Mesothelial cell of epicardium (in vitro differentiated cells): ENCODE measurements at places on chromosomes 11 and 22. TPM values are rescaled to one million over a fixed set of nuclear protein-coding genes. Genes with fewer than 3 reads are reported as not detected.

GRCh38 chr22:19631899-19632667 is 82.2 kb upstream of the SEPTIN5 start:
- no peak overlapping the region for H3K27ac ChIP-seq
- DNase-seq: no peak
- H3K27me3 ChIP-seq: peaks cover 19% of the 10 kb centered on the region
- no peaks in the 10 kb centered on the region for H3K4me1 ChIP-seq

GRCh38 chr22:17945888-17946648 is 78.3 kb downstream of the MICAL3 start:
- no peaks in the 10 kb centered on the region for H3K36me3 ChIP-seq
- DNase-seq: no peak
- H3K27ac ChIP-seq: peak overlapping the region; percentile 30
- peaks cover 68% of the 10 kb centered on the region for H3K4me1 ChIP-seq

- H3K4me3 ChIP-seq: no peak overlapping the region
- peaks cover 9% of the 10 kb centered on the region for H3K4me1 ChIP-seq
- DNase-seq: no peak
- H3K27ac ChIP-seq: no peak overlapping the region
Observed at GRCh38 chr11:49302360-49302759, 94.0 kb upstream of the FOLH1 start.

- H3K27me3 ChIP-seq: peaks cover 53% of the 10 kb centered on the region
- no peak overlapping the region for H3K4me3 ChIP-seq
- H3K27ac ChIP-seq: no peak overlapping the region
- no peaks in the 10 kb centered on the region for H3K4me1 ChIP-seq
- DNase-seq: no peak
Observed at GRCh38 chr11:133829566-133829965, 15.7 kb downstream of the SPATA19 start.

GRCh38 chr22:43562843-43563242 is 151.0 kb downstream of the MPPED1 start:
- DNase-seq: no peak
- peaks cover 8% of the 10 kb centered on the region for H3K27me3 ChIP-seq
- no peak overlapping the region for H3K4me3 ChIP-seq
- H3K4me1 ChIP-seq: no peaks in the 10 kb centered on the region

DNA sequence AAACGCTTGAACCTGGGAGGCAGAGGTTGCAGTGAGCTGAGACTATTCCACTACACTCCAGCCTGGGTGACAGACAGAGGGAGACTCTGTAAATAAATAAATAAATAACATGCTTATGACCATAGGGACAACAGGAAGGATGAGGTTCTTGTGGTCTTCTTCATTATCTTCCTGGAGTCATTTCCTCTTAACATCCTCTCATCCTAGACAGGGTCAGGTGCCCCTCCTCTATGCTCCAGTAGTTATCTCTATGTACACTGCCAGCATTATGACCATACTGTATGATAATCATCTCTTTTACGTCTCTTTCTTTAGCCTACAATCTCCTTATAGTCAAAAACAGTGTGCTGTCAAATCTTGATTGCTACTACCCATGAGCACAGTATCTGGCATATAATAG is 17.7 kb downstream of the RAB30 start:
- H3K36me3 ChIP-seq: no peaks in the 10 kb centered on the region
- no peak overlapping the region for H3K4me3 ChIP-seq
- no peak overlapping the region for H3K27ac ChIP-seq
- H3K27me3 ChIP-seq: no peaks in the 10 kb centered on the region

- peak overlapping the region; percentile 78 for H3K27ac ChIP-seq
- peak overlapping the region; percentile 87 for H3K4me3 ChIP-seq
- H3K36me3 ChIP-seq: peaks cover 8% of the 10 kb centered on the region
- no peak for DNase-seq
Observed at GRCh38 chr11:33773404-33773986, 825 bp downstream of the FBXO3 start.

DNA sequence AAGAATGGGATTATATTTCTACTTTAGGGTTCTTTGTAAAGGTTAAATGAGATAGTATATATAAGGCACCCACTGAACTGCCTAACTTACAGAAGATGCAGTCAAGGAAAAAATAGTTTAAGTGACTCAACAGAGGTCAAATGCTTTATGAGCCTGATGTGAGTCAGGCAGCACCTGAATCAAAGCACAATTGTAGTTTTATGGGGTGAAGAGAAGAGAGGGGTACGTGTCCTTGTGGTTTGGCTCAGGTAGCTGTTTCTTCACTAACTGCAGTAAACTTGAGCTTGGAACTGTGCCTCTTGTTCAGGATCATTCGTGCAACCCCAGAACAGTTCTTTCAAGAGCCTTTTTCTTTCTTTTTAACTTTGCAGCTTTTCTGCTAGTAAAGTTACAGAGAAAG is 125.2 kb upstream of the SPON1 start:
- no peak for DNase-seq
- peaks cover 5% of the 10 kb centered on the region for H3K27me3 ChIP-seq
- H3K36me3 ChIP-seq: no peaks in the 10 kb centered on the region
- H3K4me1 ChIP-seq: no peaks in the 10 kb centered on the region
- H3K27ac ChIP-seq: no peak overlapping the region
- no peak overlapping the region for H3K4me3 ChIP-seq

GRCh38 chr22:38042488-38042790 is 14.8 kb upstream of the PICK1 start:
- no peak overlapping the region for H3K27ac ChIP-seq
- H3K4me1 ChIP-seq: no peaks in the 10 kb centered on the region
- DNase-seq: no peak
- H3K27me3 ChIP-seq: peaks cover 2% of the 10 kb centered on the region
- no peak overlapping the region for H3K4me3 ChIP-seq

GRCh38 chr11:68064926-68065325 is 26.1 kb downstream of the TCIRG1 start:
- peaks cover 55% of the 10 kb centered on the region for H3K36me3 ChIP-seq
- H3K4me3 ChIP-seq: no peak overlapping the region
- no peaks in the 10 kb centered on the region for H3K27me3 ChIP-seq

- H3K27ac ChIP-seq: no peak overlapping the region
- H3K27me3 ChIP-seq: no peaks in the 10 kb centered on the region
- no peak overlapping the region for H3K4me3 ChIP-seq
Observed at GRCh38 chr11:16989554-16989953, 24.7 kb downstream of the PLEKHA7 start.

- H3K4me3 ChIP-seq: peak overlapping the region; percentile 66
- no peak overlapping the region for H3K27ac ChIP-seq
- H3K4me1 ChIP-seq: peaks cover 13% of the 10 kb centered on the region
- peak; percentile 80 for DNase-seq
Observed at GRCh38 chr11:8262552-8263108, 1.0 kb downstream of the LMO1 start.

DNA sequence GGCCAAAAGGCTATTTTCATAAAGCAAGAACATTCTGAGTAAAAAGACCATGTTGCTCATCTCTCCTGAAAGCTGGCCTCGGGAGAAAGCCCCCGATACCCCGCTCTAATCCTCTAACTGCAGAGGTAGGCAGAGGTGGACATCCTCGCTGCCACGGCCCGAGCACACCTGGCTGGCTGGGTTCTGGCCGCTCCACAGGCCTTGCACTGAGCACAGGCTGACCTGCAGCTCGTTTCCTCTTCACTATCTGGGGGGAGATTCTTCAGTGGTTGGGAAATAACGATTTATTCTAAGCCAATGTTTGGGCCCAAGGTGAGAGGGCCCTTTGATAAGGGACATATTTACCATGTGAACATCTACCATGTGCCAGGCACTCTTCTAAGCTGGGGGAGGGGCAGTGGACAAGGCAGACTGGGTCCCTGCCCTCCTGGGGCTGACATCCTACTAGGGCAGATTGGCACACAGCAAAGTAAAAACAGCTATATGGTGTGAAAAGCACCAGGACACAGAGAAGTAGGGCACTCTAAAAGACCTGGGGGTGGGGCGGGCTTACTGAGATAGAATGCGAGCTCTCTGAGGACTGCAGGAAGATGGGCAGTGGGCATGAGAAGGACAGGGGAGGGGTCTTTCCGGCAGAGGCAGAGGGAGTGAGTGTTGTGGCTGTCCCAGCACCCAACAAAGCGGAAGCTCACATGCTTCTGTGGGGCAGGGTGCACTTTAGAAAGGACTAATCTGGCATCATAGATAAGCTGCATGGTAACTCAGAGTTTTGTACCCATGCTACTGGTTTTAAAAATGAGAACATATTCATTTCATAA is 65.5 kb upstream of the ARFGAP3 start:
- H3K27ac ChIP-seq: no peak overlapping the region
- H3K36me3 ChIP-seq: no peaks in the 10 kb centered on the region
- no peak overlapping the region for H3K4me3 ChIP-seq

- H3K27me3 ChIP-seq: no peaks in the 10 kb centered on the region
- H3K36me3 ChIP-seq: peaks cover 8% of the 10 kb centered on the region
- H3K27ac ChIP-seq: peak overlapping the region; percentile 2
- peaks cover 23% of the 10 kb centered on the region for H3K4me1 ChIP-seq
- DNase-seq: no peak
Observed at GRCh38 chr22:42173183-42173926, 42.7 kb upstream of the CYP2D6 start.

GRCh38 chr22:37231406-37232139 is 12.5 kb downstream of the RAC2 start:
- no peak overlapping the region for H3K27ac ChIP-seq
- H3K4me3 ChIP-seq: no peak overlapping the region
- no peaks in the 10 kb centered on the region for H3K36me3 ChIP-seq
- peaks cover 15% of the 10 kb centered on the region for H3K4me1 ChIP-seq
- DNase-seq: no peak

- H3K36me3 ChIP-seq: peaks cover 12% of the 10 kb centered on the region
- H3K27me3 ChIP-seq: no peaks in the 10 kb centered on the region
- H3K27ac ChIP-seq: peak overlapping the region; percentile 33
Observed at GRCh38 chr11:86035164-86035563, 33.7 kb downstream of the PICALM start.

GRCh38 chr11:111526501-111526900 is 11.9 kb downstream of the HOATZ start:
- peaks cover 13% of the 10 kb centered on the region for H3K4me1 ChIP-seq
- H3K36me3 ChIP-seq: no peaks in the 10 kb centered on the region

DNA sequence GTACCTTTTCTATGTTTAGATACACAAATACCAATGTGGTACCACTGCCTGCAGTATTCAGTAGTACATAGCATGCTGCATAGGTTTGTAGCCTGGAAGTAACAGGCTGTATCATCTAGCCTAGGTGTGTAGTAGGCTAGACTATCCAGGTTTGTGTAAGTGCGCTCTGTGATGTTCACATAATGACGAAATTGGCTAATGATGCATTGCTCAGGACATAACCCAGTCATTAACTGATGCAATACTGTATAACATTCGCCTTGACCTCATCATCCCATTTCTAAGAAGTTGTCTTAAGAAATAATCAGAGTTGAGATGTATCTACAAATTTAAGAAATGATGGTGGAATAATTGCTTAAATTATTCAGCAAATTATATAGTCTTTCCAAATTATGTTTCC is 116.0 kb upstream of the TIMP3 start:
- peaks cover 2% of the 10 kb centered on the region for H3K4me1 ChIP-seq
- no peak overlapping the region for H3K4me3 ChIP-seq
- no peak overlapping the region for H3K27ac ChIP-seq
- H3K36me3 ChIP-seq: no peaks in the 10 kb centered on the region

DNA sequence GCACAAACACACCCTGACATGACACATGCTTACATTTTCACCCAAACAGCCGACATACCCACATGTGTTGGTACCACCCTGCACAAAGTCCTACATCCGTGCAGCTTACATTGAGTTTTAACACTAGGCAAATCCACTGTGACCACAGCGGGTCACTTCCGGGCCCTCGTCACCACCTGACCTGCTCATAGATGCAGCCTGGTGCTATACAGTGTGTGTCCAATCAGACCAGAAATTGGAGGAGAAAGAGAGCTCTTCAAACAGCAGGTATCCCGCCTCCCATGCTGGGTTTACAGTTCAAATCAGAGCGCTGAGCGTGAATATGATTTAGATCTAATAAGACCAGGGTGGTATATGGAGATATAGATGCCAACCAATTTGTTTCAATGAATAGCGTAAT is 35.4 kb downstream of the PHF21B start:
- H3K4me1 ChIP-seq: peaks cover 2% of the 10 kb centered on the region
- no peak for DNase-seq

GRCh38 chr11:87015645-87016044 is 22.1 kb upstream of the TMEM135 start:
- no peaks in the 10 kb centered on the region for H3K27me3 ChIP-seq
- H3K4me1 ChIP-seq: peaks cover 11% of the 10 kb centered on the region
- DNase-seq: no peak
- H3K27ac ChIP-seq: no peak overlapping the region

DNA sequence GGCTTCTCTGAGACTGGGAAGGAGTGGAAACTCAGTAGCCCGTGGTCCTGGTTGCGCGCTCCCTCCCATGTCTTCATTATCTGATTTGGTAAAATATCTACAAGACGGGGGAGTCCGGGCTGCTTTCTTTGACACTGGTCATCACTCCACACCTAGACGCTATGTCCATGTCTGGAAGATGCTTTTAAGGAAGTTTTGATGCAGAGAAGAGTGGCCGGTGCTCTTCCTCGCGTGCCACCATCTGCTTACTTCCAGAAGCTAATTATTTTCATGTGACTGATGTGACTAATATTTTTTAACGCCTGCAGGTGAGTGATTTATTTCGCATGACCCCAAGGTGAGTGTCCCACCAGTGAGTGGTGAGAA is 339 bp upstream of the TRIM21 start:
- DNase-seq: no peak
- H3K4me1 ChIP-seq: peaks cover 16% of the 10 kb centered on the region
- no peaks in the 10 kb centered on the region for H3K27me3 ChIP-seq
- H3K36me3 ChIP-seq: peaks cover 36% of the 10 kb centered on the region
- H3K27ac ChIP-seq: peak overlapping the region; percentile 82

DNA sequence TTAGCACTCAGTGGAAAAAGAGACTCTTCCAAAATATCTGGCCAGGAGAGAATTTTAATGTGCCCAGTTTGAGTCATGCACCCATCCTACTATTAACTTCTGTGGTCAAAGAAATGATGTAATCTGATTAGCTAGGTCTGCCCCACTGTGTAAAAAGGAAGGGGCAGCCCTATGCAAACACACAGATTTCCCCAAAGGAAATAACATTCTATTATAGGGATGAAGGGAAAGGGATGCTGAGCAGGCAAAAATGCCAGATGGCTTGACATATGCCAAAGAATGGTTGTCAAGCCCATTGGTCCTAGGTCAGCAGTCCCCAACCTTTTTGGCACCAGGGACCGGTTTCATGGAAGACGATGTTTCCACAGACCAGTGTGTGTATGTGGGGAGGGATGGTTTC is 43.3 kb upstream of the PAK1 start:
- no peak overlapping the region for H3K4me3 ChIP-seq
- peaks cover 10% of the 10 kb centered on the region for H3K4me1 ChIP-seq
- no peaks in the 10 kb centered on the region for H3K27me3 ChIP-seq
- H3K27ac ChIP-seq: no peak overlapping the region
- no peak for DNase-seq
- peaks cover 2% of the 10 kb centered on the region for H3K36me3 ChIP-seq

GRCh38 chr11:66951927-66952337 is 6.3 kb downstream of the PC start:
- DNase-seq: no peak
- no peaks in the 10 kb centered on the region for H3K36me3 ChIP-seq
- H3K4me3 ChIP-seq: no peak overlapping the region
- H3K27ac ChIP-seq: peak overlapping the region; percentile 53
- peaks cover 19% of the 10 kb centered on the region for H3K4me1 ChIP-seq
- no peaks in the 10 kb centered on the region for H3K27me3 ChIP-seq

Gene GRM5
- 0.35 to 0.42 TPM (median 0.41 TPM) in 3 replicates for total RNA-seq

Gene SCGB1D2
- not detected in 3 replicates for total RNA-seq

Gene TTC36
- 1.1 TPM in 3 replicates for total RNA-seq

Gene IFITM10
- total RNA-seq: 2.2 to 2.8 TPM (median 2.7 TPM) in 3 replicates

Gene RBMXL2
- total RNA-seq: 0.16 to 0.22 TPM (median 0.16 TPM) in 3 replicates

Gene RIMBP3C
- total RNA-seq: 0.31 to 0.71 TPM (median 0.38 TPM) in 3 replicates

Gene CHRNA10
- total RNA-seq: 2.6 to 2.9 TPM (median 2.9 TPM) in 3 replicates

Gene PKNOX2
- 20.4 to 23.1 TPM (median 22.2 TPM) in 3 replicates for total RNA-seq

Gene ANGPTL5
- total RNA-seq: not detected in 3 replicates

Gene KIRREL3
- 0.31 to 1.8 TPM (median 0.95 TPM) in 3 replicates for total RNA-seq

Gene AAMDC
- total RNA-seq: 26.7 to 30.0 TPM (median 27.2 TPM) in 3 replicates

Gene PNPLA5
- not detected in 3 replicates for total RNA-seq

Gene TUBA8
- total RNA-seq: 2.4 to 2.9 TPM (median 2.5 TPM) in 3 replicates

Gene MMP1
- 0.13 to 0.18 TPM in 2 of 3 replicates, not detected in the other for total RNA-seq
